ENCODE measurements at places on chromosomes 6 and 20.
A peak's percentile ranks its signal among the peaks of the same experiment; 100 is the strongest.

DNA sequence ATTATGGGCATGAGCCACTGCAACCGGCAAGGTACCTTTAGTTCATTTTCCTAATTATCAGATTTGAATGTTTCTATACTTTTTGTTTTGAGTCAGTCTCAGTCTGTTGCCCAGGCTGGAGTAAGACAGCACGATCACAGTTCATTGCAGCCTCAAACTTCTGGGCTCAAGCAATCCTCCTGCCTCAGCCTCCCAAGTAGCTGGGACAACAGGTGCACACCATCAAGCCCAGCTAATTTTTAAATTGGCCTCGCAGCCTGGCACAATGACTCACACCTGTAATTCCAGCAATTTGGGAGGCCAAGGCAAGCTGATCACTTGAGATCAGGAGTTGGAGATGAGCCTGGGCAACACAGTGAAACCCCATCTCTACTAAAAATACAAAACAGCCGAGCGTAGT lies 24.4 kb downstream of the STAU1 start:
- no peak for DNase-seq

- DNase-seq: no peak
These were observed 382.7 kb downstream of the C6orf118 start for GRCh38 chr6:164926686-164927085.

DNA sequence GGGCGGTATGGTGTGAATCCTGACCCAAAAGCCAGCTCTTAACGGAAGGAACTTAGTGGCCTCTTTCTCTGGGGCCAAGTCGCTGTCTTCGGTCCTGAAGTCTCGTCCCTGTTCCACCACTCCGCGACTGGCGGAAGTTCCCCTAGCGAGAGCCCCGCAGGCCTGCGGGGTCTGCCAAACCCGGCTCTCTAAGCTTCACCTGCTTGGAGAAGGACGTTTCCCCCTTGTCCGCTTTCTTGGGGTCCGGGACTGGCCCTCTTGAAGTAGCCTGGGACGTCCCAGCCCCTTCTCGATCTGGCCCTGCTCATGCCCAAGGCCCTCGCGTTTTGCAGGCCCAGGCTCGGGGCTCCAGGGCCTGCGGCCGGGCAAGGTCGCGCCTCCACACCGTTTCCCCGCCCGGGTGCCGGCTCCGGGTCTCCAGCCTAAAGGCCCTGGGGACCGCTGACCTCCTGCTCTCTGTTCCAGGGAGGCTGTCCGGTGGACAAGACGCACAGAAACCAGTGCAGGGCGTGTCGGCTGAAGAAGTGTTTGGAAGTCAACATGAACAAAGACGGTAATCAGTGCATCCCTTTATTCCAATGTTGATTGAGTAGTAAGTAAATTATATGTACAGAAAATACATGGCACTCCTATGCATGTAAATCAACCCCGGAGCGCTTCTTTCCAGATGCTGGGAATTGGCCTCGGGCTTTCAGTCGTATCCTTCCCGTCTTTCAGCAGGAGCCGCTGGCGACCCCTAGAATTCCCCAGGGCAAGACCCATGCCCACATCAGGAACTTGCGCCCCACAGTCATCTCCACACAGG lies 8.8 kb downstream of the NR2E1 start:
- DNase-seq: no peak

- no peak for DNase-seq
These were observed 16.2 kb upstream of the FAM135A start for GRCh38 chr6:70396796-70397729.

GRCh38 chr6:650098-650497 lies 6.8 kb downstream of the HUS1B start:
- DNase-seq: no peak

DNA sequence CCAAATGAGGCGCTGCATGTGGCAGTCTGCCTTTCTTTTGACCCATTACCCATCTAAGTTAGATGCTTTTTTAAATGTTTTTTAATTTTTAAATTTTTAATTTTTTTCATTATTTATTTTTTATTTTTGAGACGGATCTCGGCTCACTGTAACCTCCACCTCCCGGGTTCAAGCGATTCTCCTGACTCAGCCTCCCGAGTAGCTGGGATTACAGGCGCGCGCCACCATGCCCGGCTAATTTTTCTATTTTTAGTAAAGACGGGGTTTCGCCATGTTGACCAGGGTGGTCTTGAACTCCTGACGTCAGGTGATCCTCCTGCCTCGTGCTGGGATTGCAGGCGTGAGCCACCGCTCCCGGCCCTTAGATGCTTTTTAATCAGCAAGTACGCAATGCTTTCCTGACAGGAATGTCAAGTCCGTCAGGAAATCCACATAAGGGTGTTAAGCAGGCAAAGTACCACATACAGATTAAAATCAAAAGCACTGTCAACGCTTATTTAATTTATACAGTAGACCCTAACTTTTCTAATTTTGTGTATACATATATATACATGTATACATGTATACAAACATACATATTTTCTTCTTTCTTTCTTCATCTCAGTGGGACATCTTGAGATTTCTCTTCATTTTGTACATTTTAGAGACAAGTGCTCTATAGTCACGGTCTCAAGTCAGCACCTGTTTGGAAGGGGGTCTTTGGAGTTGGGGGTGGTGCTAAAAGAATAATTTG lies 995 bp upstream of the GSTA4 start:
- peak; percentile 79 for DNase-seq
